ENCODE measurements at places on chromosomes 4 and X.

GRCh38 chr4:38150766-38151165 is 190.6 kb downstream of the PTTG2 start:
- peak; percentile 55 for DNase-seq

GRCh38 chr4:180751009-180751408 is 1492.2 kb upstream of the TENM3 start:
- DNase-seq: peak; percentile 7

- no peak for DNase-seq
Measured at GRCh38 chr4:81860111-81860510, 388.4 kb upstream of the RASGEF1B start.

GRCh38 chrX:79364306-79364705 is 2.8 kb downstream of the ITM2A start:
- no peak for DNase-seq

DNA sequence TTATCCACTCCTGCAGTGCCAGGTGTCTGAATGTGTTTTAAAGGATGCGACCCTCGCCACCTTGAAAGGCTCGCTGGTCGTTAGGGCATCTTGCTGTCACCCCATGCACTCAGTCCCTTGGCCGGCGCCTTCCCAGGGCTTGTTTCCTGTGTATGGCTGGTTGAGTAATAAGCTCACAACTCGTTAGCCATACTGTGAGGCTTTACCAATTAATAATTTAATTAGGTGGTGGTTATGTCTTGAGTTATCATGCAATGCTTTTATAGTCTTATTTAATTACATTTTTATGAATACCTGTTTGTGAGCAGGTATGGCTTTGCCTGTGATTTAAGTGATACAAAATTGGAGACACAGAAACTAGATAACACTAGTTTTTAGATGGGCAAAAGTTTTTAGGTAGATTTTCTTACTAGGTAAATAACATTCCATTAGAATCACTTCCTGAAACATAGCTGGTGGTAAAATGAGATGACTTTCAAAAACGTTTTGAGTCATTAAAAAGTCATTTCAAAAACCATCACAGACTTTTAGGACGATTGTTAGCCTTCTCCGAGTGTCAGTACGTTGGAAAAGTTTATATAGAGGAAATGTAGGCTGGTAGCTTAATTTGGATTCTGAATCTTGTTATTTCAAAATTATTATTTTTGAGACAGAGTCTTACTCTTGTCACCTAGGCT is 18.2 kb downstream of the PTTG2 start:
- DNase-seq: no peak
